ENCODE measurements at places on chromosomes 16 and 17. TPM values are rescaled to one million over a fixed set of nuclear protein-coding genes. Genes with fewer than 3 reads are reported as not detected.

DNA sequence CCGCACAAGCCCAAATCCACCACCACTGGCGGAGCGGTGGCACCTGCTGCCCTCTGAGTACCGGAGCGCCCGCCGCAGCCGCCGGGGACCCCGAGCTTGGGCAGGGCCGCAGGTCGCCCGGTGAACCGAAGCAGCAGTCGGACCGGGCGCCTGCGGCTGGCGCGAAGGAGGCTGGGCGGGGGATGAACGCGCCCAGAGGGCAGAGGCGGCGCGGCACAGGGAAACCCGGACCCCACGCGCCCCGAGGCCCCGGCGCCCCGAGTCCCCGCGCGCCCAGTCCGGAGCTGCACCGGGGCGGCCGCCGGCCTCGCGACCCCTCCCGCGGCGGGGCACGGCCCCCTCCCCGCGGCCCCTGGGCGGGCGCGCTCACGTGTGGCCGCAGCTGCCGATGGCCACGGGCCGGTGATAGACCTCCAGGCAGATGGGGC, 393 bp downstream of the RNF166 start:
- peak overlapping the region; percentile 98 for H3K27ac ChIP-seq
- H3K4me1 ChIP-seq, result peaks cover 48% of the 10 kb centered on the region
- H3K27me3 ChIP-seq, result no peaks in the 10 kb centered on the region
- peak; percentile 32 for DNase-seq
- H3K36me3 ChIP-seq, result peaks cover 35% of the 10 kb centered on the region

DNA sequence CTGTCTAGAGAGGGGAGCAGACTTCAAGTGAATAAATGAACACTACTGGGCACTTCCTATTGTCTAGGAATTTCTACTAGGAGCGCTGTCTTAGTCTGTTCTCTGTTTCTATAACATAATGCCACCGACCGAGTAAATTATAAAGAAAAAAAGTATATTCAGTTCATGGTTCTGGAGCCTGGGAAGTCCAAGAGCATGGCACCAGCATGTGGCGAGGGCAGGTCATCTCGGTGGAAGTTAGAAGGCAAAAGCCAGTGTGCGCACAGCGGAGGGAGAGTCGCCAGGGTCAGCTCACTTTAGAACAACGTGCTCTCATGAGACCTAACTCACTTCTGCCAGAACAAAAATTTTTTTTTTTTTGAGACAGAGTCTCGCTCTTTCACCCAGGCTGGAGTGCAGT, 35.5 kb upstream of the RPH3AL start:
- no peak for DNase-seq
- no peaks in the 10 kb centered on the region for H3K36me3 ChIP-seq
- no peak overlapping the region for H3K4me3 ChIP-seq
- peaks cover 14% of the 10 kb centered on the region for H3K4me1 ChIP-seq
- H3K27me3 ChIP-seq, result peaks cover 31% of the 10 kb centered on the region

GRCh38 chr17:51475730-51476129, 215.4 kb downstream of the UTP18 start:
- DNase-seq, result no peak
- peaks cover 18% of the 10 kb centered on the region for H3K27me3 ChIP-seq
- H3K27ac ChIP-seq, result no peak overlapping the region
- H3K36me3 ChIP-seq, result no peaks in the 10 kb centered on the region
- H3K4me1 ChIP-seq, result no peaks in the 10 kb centered on the region

DNA sequence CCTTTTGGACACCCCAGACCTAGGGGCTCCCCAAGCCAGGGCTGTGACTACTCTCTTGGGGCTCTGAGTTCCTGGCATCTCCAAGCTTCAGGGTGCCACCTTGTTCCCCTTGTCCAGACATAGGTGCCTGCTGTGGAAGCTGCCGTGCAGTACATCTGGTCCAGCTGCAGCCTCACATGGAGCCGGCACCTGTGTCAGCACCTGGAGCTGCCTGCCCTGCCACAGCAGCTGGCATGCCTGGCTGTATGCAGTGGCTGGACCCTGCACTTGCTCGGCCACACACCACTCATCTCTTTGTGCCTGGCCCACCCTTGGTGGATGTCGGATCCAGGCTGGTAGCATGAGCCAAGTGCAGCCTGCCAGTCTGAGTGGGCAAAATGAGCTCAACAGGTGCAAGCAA, 775.8 kb downstream of the CDH11 start:
- no peaks in the 10 kb centered on the region for H3K27me3 ChIP-seq
- no peaks in the 10 kb centered on the region for H3K36me3 ChIP-seq
- no peak for DNase-seq
- no peak overlapping the region for H3K27ac ChIP-seq
- H3K4me3 ChIP-seq, result no peak overlapping the region

- no peak overlapping the region for H3K27ac ChIP-seq
- no peaks in the 10 kb centered on the region for H3K27me3 ChIP-seq
- H3K4me1 ChIP-seq, result peaks cover 13% of the 10 kb centered on the region
- DNase-seq, result no peak
- H3K36me3 ChIP-seq, result peaks cover 48% of the 10 kb centered on the region
Observed at GRCh38 chr17:4236456-4236855, 27.3 kb downstream of the ANKFY1 start.

GRCh38 chr17:50557630-50558029, 2.9 kb upstream of the CACNA1G start:
- no peaks in the 10 kb centered on the region for H3K36me3 ChIP-seq
- no peak overlapping the region for H3K27ac ChIP-seq
- peaks cover 16% of the 10 kb centered on the region for H3K4me1 ChIP-seq
- H3K4me3 ChIP-seq, result no peak overlapping the region
- DNase-seq, result no peak
- peaks cover 48% of the 10 kb centered on the region for H3K27me3 ChIP-seq

DNA sequence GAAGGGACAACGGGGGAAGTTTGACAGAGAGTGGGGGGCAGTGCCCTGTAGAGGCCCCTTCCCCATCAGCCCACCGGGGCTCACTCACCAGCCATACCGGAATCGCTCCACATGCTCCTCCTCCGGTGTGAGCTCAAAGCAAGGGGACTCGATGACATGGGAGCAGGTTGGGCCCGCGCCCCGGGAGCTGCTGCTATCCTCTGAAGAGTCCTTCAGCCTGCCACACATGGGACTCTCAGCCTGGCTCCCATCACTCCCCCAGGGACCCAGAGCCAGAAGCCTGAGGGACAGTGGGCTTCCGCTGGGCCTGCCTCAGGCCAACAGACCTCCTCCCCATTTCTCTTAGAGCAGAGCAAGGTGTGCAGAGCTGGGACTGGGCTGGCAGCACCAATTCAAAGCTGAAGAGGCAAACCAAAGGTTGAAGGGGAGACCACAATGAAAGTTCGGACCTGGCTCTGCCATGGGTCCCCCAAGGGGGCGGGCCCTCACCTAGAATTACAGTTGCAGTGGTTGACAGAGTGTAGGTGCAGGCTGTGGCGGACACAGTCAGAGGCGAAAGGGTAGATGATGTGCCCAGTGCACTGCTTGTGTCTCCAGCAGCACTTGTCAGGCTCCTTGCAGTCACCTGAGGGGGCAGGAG, 7.3 kb downstream of the PROCA1 start:
- no peaks in the 10 kb centered on the region for H3K27me3 ChIP-seq
- no peak for DNase-seq
- H3K4me1 ChIP-seq, result no peaks in the 10 kb centered on the region
- peaks cover 45% of the 10 kb centered on the region for H3K36me3 ChIP-seq
- H3K27ac ChIP-seq, result no peak overlapping the region
- no peak overlapping the region for H3K4me3 ChIP-seq

- DNase-seq, result no peak
- peak overlapping the region; percentile 96 for H3K4me3 ChIP-seq
- peaks cover 32% of the 10 kb centered on the region for H3K4me1 ChIP-seq
- peaks cover 4% of the 10 kb centered on the region for H3K27me3 ChIP-seq
- H3K27ac ChIP-seq, result no peak overlapping the region
Observed at GRCh38 chr16:68236137-68236825, 354 bp upstream of the ESRP2 start.

Gene CNGB1
- not detected for total RNA-seq

Gene TEKT5
- not detected for total RNA-seq

Gene PRAC2
- total RNA-seq, result not detected

Gene HOXB7
- 1.6 TPM for total RNA-seq

Gene KCTD19
- 0.48 TPM for total RNA-seq
